ENCODE measurements at places on chromosomes 7 and 10.

DNA sequence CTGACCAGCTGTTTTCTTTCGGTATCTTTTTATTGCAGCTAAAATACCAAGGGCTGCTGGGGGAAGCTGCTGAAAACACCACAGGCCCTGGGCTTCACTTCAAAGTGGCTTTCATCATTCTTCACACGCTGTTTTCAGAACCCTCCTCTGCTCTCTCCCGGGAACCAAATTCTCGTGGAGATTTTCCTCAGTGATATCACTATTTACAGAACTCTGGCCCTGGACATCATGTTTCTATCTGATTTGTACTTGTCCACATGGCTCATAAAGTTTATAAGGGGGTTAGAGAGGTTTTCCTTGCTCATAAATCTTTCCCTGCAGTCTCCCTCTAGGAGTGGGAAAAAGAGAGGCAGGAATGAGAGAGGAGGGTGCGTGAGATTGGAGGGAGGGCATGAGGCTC, 177.4 kb upstream of the NPVF start:
- DNase-seq: no peak

DNA sequence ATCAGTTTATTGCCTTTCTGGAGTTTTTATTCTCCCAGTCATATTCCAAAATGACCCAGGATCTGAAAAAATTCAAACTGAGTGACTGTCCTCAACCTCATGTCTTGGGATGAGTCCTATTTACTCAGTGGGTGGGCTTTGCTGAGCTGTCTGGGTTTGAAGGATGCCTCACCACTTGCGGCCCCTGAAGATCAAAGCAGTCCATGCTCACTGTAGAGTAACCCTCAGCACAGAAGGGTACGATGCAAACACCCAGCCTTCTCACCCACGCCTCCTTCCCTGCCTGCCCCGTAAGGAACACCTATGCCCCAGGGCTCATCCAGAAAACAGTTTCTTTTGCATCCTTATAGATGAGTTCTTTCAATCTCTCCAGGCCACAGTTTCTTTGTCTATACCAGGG, 42.2 kb upstream of the GRB10 start:
- DNase-seq: no peak

- no peak for DNase-seq
Measured at GRCh38 chr10:36423821-36424248, 701.6 kb upstream of the ANKRD30A start.

GRCh38 chr10:90658791-90659190, 199.0 kb downstream of the HTR7 start:
- no peak for DNase-seq

DNA sequence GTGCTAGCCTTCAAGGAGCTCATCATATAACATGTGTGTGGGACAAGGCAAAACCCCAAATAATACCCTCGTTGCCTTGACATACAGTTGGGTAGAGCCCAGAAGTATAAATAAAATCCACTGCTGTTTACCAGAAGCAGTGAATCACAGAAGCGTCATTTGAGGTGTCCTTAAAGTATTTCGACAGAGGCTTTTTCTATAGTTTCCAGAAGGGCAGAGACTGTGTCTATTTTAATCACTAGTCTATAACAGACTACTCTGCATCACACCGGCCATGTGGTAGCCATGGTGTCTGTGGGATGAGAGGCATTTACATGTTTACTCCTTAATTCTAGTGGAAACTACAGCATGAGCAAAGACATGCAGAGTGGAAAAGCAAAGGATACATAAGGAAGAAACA, 131.3 kb downstream of the CTTNBP2 start:
- DNase-seq: no peak

GRCh38 chr7:44771358-44771757, 22.7 kb downstream of the ZMIZ2 start:
- no peak for DNase-seq

DNA sequence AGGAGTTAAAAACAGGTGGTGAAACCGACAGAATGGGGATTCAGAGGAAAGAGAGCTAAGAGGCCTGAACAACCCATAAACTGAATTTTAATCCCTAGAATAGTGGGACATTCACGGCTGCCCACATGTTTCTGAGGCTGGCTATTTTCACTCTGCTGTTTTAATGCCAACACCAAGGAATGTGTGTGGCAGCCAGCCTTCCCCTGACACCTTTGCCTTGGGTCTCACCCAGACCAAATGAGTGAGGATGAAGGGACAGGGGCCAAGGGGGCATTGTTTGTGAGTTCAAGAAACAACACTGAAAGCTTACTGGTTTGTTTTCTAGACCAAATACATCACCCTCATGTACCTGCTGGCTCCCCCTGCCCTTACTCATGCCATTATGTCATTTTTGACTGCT, 164.3 kb downstream of the JAZF1 start:
- DNase-seq: no peak
